ENCODE measurements at places on chromosomes 13 and 19.

GRCh38 chr19:13840305-13841085 lies 36.4 kb upstream of the NANOS3 start:
- no peak for DNase-seq

- DNase-seq: no peak
Measured at GRCh38 chr13:30857636-30858035, 48.4 kb upstream of the MEDAG start.

DNA sequence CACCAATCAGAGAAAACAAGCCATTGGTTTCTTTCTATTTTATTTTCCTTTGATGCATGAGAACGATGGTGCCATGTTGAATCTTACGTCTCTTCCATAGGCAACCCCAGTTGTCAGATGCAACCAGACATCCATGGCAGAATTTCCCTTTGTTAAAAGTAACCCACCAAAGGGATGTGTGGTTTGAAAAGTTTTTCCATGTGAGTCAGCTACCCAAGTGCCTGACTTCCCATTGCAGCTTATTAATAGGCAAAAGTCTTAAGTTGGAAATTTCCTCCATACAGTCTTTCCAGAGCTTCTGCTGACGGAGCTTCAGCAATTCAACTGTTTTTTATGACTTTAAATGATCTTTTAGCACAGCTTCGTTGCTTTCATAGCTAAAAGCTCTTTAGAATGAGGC lies 73.8 kb upstream of the FAM216B start:
- no peak for DNase-seq

GRCh38 chr13:95357875-95358274 lies 56.6 kb upstream of the ABCC4 start:
- no peak for DNase-seq

DNA sequence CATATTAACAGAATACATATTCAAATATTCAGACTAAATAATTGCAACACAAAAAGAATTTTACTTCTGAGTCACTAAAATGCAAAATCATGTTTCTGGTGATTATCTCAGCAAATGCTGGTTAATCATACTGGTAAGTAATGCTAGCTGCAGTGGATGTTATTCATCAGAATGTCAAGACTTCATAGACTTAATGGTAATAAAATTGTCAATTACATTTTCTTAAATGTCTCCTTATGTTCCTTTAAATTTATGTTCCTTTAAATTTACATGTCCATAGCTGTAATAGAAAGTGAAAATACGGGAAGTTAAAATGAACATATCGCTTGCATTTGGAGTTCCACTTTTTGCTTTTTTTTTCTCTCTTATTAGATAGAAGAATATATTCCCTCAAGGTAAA lies 853.0 kb downstream of the SLITRK6 start:
- no peak for DNase-seq

GRCh38 chr19:10887616-10888367 lies 16.4 kb downstream of the CARM1 start:
- no peak for DNase-seq

DNA sequence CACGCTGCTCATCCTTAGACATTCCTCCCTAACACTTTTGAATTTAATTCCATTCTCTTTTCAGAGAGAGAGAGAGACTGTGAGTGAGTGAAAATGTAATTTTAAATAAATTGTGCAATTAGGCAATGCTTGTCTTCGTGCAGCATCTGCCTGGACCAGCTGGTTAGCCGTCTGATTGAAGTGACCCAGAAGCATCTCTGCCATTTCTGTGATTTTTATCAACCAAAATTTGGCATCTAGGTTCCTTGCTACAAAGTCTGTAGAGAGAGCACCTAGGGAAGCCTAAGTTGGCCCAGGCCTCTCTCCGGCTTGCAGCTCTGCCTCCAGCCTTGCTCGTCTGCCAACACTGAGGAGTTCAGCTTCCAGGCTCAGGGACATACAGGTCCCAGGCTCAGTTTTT lies 138.6 kb upstream of the GPR12 start:
- no peak for DNase-seq

- no peak for DNase-seq
Measured at GRCh38 chr19:31510635-31511034, 161.4 kb upstream of the TSHZ3 start.

DNA sequence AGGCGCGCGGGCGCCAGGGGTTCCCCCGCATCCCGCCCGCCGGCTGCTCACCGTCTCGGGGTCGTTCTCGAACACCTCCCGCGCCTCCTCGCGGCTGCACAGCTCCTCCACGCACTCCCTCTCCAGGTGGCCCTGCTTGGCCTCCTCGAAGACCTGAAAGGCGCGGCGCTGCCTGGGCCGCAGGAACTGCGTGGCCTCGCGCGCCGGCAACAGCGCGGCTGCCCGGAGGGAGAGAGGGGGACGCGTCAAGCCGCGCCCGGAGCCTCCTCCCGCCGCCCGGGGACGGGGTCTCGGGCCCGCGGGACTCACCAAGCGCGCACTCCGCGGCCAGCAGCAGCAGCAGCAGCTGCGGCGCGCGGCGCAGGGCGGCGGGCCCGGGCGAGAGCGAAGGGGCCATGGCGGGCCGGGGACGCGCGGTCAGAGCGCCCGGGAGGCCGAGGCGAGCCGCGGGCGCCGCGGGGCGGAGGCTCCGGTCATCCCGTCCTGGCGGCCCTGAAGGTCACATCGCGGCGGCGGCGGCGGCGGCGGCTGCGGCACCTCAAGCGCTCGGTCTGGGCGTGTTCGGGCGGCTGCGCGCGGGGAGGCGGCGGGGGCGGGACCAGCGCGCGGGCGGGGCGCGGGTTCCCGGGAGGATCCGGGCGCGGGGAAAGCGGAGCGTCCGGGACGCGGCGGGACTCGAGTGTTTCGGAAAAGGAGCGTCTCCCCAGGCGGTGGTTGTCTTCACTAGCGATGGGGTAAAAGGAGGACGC lies at the start of gene GAS6:
Gene GAS6, minus strand, starts transcription at position 553 of the 749 bp plus-strand sequence. Its CDS starts 156 bp downstream, at position 397.
- no peak for DNase-seq

DNA sequence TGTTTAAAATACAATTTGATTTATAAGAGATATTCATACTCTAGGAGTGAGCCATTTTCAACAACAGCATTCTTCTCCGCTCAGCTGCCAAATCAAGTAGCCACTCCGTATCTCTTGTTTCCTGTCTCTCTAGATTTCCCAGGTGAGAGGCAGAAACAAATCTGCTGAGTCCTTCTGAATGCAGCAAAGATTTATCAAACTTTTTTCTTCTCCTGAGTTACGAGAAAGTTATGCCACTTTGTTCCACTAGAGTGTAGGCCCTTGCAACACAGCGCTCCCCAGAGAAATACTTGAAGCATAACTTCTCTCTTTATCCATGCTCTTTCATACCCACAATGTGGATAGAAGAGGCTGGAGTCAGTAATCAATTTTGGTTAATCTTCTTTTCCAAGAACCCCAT lies 1960.8 kb downstream of the OLFM4 start:
- no peak for DNase-seq

- no peak for DNase-seq
Measured at GRCh38 chr19:14440049-14440448, 6.9 kb downstream of the PKN1 start.

- no peak for DNase-seq
Measured at GRCh38 chr19:15488489-15489226, 9.4 kb upstream of the PGLYRP2 start.
